Fibroblast of the conjunctiva (primary cell): ENCODE measurements at places on chromosomes 5 and 9.
A peak's percentile ranks its signal among the peaks of the same experiment; 100 is the strongest.

GRCh38 chr5:54518146-54518817, 723 bp downstream of the SNX18 start:
- no peak for DNase-seq

DNA sequence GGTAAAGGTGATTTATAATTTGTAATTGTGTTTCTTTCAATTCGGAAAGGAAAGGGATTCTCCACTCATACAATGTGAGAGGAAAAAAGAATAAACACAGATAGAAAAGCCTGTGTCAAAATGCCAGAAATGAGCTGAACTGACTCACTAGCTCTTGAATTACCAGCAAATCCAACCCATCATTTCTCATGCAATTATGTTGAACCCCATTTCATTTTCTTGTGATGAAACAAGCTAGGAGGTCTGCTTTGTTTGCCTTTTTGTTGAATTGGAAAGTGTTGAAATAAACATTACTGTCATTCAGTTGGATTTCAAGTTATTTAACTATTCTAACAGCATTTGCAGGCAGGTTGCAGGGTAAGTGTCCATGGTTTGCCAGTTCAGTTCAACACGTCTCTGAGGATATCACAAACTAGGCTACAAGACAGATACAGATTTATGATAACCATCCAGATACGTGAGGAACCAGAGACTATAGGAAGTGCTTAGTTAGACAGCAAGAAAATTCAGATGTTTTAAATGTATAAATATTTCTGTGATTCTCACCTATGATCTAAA, 547.2 kb downstream of the MAT2B start:
- no peak for DNase-seq

DNA sequence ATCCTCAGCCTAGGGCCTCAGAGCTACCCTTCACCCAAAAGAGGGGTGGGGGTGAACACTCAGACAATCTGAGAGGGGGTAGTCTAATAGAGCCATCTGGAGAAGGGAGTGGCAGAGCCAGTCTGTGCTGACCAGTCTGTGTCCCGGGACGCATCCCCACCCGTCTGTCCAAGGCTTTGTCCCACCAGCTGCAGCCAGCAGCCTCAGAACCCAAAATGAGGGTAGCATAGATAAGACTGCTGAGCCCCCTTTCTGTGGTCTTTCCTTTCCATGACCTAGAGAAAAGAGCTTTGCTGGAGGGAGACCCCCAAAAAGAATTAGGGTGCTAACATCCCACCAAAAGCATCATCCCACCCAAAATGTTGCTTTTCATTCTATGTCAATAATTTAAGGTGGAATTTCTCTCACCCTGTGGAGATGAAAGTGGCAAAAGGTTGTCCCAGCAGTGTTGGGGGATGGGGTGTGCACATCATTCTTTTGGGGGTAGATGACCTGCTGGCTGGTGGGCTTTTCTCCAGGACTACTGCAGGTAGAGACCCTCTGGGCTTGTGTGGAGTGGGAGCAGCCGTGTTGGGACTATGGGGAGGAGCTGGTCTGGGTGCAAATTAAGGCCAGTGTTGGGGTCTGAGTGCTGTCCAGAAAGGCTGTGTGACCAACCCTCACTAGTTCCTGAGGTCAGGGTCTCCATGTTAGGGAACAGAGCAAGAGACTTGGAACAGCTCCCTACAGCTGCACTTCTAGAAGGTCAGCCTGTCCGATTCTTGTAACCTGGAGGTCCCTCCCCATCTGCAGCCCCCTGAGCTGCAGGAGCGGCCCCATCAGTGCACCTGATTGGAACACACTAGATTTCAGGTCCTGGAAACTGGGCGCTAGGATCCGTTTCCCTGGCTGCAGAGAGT, 19.9 kb downstream of the URM1 start:
- DNase-seq = no peak

DNA sequence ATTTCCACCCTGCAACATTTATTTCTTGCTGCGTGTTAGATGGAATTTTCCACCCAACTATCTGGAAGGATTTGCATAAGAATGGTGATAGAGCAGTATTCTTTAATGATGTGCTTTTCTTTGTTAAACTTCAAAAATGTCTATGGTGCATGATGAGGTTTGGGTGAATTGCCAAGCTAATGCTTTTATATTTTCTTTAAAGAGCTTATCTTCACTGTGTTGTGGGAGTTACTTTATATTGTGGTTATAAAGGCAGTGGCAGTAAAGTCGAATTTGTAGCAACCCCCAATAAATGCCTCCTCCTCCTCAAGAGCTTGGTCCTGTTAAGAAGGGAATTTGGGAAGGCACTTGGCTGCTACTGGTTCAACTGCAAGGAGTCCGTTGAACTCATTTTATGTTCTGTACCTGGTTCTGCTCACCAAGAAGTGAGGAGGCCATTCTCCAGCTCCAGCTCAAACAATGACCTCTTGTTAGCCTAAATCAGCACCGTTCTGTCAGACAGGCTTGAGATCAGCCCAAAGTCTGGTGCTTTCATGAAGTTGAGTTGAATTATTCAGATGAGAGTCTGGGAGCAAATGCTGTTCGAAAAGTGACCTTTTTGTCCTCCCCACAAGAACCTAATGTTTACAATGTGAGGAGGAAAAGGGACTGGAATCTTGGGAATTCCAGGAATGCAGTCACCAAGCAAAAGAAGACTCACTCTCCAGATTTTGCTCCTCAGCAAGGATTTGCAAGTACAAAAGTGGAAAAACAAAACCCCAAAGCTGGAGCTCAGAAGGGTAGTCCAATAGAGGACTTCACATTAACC, 217.0 kb downstream of the TMEM38B start:
- no peak for DNase-seq

DNA sequence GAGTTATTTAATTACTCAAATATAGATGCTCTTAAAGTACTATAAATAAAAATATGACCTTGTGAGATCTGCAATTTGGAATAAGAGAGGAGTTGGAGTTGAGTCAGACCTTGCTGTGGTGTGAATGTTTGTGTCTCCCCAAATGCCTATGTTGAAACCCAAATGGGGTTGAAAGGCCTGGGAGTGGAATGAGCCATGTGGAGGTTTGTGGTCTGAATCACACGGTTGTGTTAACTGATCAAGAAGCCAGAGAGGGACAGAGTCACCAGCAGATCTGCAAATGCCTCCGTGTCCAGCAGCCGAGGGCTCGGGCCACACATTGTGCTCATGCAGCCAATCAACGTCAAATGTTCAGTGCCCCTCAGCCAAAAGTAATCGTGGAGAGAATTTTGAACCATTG, 404.4 kb downstream of the ICE1 start:
- no peak for DNase-seq

- no peak for DNase-seq
Observed at GRCh38 chr5:152853361-152853760, 448.3 kb upstream of the NMUR2 start.

DNA sequence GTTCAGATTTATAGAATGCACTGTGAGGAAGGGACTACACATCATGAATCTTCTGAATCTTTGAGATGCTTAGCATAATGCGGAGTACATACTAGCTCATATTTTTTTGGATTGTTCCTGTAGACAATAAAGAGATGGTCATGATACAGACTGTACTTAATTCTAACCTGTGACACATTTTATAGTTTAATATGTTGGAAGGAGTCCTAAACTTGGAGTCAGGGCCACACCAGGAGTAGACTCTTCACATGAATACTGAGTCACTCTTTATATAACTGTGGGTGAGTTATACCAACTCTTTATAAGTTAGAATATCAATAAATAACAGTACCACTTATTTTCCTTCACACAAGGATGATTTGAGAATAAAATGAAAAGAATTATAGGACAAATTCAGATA, 16.9 kb downstream of the C9orf85 start:
- no peak for DNase-seq

- no peak for DNase-seq
Observed at GRCh38 chr5:54671681-54672080, 154.1 kb downstream of the SNX18 start.

GRCh38 chr9:7289773-7290172, 509.8 kb downstream of the DMAC1 start:
- no peak for DNase-seq

DNA sequence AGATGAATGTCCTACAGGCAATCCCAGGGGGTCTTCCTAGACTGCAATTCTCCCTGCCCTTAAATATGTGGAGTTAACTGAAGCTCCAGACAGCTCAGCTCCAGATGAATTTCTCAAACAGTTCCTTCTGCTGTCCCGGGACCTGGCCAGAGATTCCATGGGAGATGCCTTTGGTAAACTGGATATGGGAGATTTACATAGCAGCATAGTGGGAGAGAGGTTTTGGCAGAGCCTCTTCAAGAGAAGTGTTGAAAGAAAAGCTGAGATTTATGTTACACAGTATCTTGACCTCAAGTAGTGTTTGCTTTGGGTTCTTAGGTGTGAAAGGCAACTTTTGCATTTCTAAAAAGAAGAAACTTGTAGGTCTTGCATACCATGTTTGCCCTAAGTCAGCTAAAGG, 364.9 kb downstream of the ARRDC3 start:
- peak; percentile 31 for DNase-seq

- no peak for DNase-seq
Observed at GRCh38 chr5:168989731-168990505, 311.0 kb downstream of the SLIT3 start.

DNA sequence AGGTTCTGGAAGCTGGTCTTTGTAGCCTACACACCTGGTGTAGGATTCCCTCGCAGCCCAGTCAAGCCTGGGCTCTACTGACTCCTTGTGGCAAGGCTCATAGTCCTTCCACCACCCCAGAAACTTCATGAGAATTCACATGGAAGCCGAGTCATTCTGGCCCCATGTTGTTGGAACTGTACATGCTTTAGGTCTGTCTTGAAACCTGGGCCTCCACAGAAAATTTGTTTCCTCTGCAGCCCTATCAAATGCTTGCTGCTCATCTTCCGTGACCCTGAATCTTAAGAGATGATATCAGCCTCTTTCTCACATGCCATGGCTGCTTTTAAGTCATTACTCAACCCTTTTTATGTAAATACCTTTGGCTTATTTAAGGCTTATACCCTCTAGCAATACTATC, 113.4 kb upstream of the GRHPR start:
- DNase-seq = no peak

- no peak for DNase-seq
Observed at GRCh38 chr9:133785753-133786370, 47.7 kb upstream of the SARDH start.

- DNase-seq = no peak
Observed at GRCh38 chr5:73256012-73256411, 83.0 kb downstream of the TMEM174 start.

- no peak for DNase-seq
Observed at GRCh38 chr5:169700611-169701010, 63.5 kb downstream of the DOCK2 start.

DNA sequence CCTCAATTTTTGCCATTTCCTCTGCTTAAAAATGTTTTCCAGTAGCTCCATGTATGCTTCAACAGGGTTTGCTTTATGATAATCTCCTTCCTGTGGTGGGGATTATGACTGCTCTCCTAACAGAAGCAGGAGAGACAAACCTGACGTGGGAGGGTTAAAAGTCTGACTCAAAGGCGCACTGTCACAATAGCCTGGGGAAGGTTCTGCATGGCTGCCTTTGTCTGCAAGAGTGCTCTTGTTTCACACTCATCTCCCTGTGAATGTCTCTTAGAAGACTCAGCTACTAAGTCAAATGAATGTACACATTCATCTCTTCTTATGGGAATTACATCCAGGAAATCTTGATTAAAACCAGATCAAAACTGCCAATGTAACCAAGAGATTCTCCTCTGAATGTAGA, 90.9 kb upstream of the MTAP start:
- DNase-seq = no peak

DNA sequence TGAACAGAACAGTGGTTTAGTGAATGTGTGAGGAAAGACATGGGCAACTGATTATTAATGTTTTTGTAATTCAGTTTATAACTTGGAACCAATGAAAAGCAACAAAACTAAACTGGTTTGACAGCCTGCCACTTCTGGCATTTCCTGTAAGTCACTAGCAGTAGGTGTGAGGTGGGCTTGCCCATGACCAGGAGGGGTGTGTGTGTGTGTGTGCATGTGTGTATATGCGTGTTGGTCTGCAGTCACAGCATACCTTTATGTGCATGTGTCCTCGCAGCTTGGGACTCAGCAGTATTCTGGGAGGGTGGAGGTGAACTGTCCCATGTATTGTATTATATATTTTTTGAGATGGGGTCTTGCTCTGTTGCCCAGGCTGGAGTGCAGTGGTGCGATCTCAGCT, 32.3 kb downstream of the OTULIN start:
- no peak for DNase-seq

DNA sequence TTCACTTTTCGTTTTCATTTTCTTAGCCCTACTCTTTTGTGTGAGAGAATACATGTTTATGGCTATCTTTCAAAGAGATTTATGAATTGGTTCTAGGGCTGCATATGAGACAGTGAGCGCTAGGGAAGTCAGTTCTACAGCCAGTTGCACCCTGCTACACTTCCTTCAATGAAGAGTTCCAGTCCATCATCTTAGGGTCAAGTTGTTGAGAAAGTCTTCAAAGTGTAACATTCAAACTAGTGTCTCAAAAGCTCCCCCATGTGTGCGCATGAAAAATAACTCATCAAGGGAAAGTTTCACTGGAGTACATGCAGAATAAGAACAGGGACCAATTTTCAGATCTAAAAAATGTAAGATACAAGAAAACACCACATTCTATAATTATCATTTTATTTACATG, 317.2 kb downstream of the DEPDC1B start:
- peak; percentile 35 for DNase-seq

DNA sequence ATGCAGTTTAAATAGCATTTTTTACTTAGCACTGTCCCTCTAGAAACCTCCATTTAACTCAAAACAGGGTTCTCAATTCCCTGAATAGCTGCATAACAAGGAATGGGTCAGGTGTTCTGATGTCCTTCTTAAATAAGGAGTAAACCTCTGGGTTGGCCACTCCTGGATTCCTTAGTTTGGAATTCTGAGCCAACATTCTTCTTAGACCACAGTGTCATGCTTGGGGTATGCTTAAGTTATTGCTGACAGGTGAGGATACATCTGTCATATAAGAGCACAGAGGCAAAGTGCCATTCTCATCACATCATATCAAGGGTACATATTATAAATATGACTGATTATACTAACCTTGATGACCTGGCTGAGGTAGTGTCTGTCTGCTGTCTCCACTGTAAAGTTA, 179.9 kb upstream of the SEMA6A start:
- no peak for DNase-seq

GRCh38 chr5:166916021-166916420, 1375.4 kb upstream of the WWC1 start:
- no peak for DNase-seq

GRCh38 chr9:125635888-125636287, 71.1 kb downstream of the MAPKAP1 start:
- DNase-seq = no peak

DNA sequence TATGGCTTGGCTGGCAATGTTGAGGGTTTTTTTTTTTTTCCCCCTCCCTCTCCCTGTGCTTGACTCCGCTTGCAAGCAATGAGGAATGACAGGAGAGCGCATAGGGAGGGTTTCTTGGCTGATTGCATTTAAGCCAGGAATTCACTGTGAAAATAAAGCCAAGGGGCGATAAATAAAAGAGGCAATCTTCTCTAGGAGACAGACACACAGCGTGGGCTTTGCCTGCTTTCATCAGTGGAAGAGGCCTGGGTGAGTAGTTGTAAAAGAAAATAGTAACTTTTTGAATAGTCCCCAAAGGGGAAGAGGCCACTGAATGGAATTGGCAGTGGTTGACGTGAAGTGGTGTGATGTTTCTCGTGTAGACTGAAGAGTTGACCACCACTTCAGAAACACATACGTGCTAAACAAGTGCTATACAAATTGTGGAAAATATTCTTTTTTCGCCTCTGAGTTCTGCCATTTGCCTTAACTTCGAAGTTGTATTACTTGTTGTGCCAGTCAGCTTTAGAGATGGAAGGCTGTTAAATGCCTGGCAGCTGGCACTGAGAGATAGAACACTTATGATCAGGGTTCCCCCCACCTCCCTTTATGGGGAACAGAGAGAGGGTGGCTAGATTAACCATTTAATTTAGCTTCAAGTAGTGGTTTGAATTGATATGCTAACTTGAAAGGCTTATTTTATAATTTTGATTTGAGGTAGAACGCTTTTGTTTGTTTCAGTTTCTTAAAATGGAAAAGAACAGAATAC, 3.0 kb downstream of the ZSWIM6 start:
- no peak for DNase-seq
